ENCODE measurements at places on chromosomes 2 and 18.
A peak's percentile ranks its signal among the peaks of the same experiment; 100 is the strongest.

GRCh38 chr2:208373460-208374089 is 33.0 kb upstream of the PTH2R start:
- DNase-seq = peak; percentile 37

- DNase-seq = no peak
These were observed 100.1 kb downstream of the ZNF516 start for GRCh38 chr18:76394780-76395476.

DNA sequence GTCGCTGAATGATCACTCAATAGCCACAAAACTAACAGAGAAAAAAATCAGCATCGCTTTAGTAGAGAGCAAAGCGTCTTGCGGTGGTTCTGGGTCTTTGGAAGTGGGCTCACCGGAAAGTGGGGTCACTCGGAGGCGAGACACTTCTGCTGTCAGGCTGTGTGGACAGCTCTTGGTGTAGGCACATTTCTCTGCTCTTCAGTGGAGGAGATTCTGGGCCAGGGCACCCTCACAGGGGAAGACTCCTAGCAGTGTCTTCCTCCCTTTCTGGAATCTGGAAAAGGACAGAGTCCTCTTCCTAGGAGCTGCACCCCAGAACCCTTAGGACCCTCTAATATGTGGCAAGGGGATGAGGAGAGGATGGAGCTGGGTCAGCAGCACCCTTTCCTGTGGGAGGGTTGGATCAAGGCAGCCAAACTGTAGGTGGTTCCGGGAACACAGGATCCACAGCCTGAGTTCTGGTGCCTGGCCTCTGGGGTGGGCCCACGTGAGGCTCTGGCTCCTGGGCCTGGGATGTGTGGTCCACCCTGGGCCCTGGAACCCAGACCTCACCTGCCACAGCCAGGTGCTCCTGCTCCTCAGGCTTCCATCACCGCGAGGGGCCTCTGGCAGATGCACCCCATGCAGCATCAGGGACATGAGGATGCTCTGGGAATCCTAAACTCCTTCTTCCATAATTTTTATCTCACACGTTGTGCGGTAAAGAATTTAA is 25.1 kb downstream of the GPR35 start:
- DNase-seq = no peak

- no peak for DNase-seq
These were observed 112.5 kb downstream of the SMAD7 start for GRCh38 chr18:48838166-48838775.

DNA sequence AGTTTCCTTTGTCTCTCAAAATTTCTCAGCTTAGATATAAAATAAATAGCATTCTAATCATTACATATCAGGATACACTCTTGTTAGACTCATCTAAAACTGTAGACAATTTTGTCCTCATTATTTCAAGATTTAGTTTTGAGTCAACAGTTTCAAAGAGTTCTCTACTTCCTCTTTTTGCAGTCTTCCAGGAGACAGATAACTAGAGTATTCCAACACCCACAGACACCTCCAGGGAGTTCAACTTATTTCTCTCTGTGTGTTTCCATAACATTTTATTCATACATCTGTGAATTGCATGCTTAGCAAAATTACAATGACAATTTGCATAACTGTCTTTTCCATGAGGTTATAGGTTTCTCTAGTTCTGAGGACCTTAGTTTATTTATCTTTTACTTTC is 166.6 kb upstream of the HNMT start:
- DNase-seq = no peak

- no peak for DNase-seq
These were observed 65.9 kb upstream of the WIPF1 start for GRCh38 chr2:174663550-174663949.

DNA sequence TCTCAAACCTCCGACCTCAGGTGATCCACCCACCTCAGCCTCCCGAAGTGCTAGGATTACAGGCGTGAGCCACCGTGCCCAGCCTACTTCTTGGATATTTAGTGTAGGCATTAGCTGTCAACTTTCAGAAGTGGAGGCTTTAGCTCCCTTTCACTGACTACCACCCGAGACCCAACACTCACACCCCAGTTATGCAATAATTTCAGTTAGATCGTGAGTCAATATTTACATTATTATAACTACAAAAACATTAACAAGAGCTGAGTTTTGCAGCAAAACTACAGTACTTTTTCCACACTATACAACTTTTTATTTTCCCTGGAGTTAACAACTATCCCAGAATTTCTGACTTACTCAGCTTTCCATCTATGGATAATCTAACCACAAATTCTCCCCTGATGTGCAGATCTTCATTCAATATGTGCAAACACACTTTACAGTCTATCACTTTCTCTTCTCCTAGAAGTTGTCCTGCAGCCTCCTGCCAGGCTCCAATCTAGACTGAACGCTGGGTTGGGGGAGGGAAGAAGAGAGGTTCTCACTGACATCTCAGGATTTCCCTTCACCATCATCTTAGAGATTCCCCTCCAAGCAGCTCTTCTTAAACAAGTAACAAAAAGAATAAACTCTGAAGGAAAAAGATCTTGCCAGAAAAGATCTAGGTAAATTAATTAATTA is 10.1 kb downstream of the TBC1D8 start:
- no peak for DNase-seq

DNA sequence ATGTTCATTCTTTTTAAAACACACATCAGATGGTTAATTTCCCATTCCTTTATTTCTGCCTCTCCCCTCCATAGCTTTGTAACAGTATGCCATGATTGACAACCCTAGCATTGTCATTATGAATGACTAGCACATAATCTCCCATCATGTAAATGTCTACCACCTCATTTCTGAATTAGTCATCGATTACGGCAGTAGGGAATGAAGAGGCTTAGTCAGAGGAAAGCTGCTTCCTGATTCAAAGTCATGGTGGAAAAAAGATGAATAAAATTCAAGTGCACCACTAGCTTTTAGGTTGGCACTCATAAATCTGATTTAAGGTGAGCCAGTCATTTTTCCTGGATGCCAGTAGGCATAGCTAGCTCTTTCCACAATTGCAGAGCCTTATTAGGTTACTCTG is 19.1 kb upstream of the ACMSD start:
- peak; percentile 76 for DNase-seq

- no peak for DNase-seq
These were observed 22.5 kb upstream of the PLEKHM3 start for GRCh38 chr2:208047840-208048239.

All from HCT116 (cell line).